ENCODE measurements at places on chromosomes 6 and 20.
A peak's percentile ranks its signal among the peaks of the same experiment; 100 is the strongest.

DNA sequence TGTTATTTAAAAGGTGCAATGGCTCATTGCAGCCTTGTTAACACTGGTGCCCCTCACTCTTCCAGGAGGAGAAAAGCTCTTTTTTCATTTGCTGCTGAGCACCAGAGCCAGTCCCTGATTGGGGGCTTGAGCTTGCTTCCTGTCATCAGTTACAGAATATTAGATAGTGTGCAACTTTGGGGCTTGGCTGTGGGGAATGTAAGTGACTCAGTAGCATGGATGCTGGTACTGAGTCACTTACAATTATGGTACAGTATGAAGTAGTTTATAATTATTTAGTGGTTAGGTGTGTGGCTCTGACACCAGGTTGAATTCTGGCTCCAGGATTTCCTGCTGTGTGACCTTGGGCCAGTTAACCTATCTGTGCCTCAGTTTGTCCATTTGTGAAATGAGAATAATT lies 37.6 kb downstream of the ANKS1A start:
- DNase-seq: no peak

- no peak for DNase-seq
These were observed 5.4 kb upstream of the KCNQ5 start for GRCh38 chr6:72616406-72617015.

DNA sequence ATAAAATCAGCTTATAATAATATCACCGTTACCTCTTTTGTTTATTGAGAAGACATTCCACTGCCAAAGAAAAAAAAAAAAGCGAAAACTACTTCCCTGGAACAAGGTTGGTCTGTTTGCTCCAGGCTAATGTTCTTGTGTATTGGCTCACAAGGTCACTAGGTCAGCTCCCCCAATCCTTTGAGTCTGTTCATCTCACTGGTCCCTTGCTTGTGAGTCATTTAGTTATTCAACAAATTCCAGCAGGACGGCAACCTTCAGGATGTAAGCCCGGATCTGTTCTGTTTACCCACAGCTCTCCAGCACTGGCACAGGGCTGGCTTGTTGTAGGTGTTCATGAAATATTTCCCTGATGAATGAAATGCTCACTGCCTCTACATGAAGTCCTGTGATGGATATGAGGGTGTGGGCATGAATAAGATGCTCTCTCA lies 3.3 kb downstream of the ARHGAP40 start:
- peak; percentile 100 for DNase-seq

DNA sequence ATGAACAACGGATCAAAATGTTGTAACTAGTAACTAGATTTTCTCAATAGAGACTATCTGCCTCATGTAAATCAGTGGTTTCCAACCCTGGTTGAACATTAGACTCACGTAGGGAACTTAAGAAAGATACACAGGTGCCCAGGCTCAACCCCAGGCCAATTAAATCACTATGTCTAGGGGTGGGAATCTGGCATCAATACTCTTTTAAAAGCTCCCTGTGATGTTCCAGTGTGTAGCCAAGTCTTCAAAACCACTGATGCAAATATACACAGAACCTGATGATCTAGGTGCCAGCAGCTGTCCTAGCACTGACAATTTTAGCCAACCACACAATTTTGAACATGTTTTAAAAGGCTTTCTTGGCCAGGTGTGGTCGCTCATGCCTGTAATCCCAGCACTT lies 128.7 kb downstream of the TBC1D32 start:
- DNase-seq: no peak

DNA sequence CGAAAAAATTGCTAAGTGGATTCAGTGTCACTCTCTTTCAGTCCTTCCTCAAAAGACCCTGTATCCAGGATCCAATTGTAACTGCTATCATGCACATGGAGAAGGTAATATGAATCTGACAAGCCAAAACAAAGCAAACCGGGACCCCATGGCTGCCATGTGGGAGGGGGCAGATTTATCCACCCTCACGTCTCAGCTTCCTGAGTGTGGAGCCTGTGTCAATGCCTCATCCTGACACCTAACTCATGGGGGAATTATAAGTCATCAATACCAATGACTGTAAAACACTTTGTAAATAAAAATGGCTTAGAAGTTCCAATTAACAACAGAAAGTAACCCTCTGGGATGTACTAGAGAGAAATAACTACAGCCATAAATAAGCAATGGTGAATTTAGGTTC lies 174.1 kb upstream of the MCHR2 start:
- no peak for DNase-seq

GRCh38 chr20:63819224-63819921 lies 11.7 kb downstream of the ZBTB46 start:
- DNase-seq: no peak

DNA sequence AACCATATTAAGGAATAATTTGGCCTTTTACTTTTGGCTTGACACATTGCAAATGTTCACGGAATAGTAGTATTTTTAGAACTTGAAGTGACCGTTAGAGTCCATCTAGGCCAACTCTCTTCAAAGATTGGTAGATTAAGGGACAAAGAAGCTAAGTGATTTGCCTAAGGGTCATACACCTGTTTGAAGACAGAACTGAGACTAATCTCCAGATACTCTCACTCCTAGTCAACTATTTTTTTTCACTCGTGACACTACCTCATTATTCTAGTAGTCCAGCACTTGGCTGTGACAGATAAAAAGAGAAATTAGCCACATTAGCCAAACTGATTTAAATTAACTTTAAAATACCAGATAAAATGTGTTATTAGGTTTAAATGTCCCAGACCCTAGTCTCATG lies 10.6 kb downstream of the ACSS2 start:
- no peak for DNase-seq

GRCh38 chr6:113188962-113189361 lies 668.2 kb upstream of the MARCKS start:
- DNase-seq: no peak

DNA sequence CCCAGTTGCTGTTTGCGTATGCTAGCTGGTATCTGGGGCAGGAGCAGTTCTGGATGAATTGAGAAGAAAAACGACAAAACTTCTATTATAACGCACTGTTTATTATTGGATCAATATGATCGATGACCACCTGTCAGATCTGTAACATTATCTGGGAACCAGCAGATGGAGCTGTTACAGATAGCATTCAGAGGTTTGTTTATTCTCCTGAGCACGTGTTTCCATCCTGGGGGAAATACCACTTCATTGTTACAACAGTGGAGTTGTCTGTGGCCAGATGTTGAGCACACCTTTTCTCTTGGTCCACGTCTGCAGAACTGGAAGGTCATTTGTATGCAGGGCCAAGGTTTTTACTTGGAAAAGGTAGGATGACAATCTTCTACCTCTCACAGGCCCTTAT lies 16.0 kb upstream of the NKX2-2 start:
- no peak for DNase-seq

- DNase-seq: no peak
These were observed 355.8 kb upstream of the SASH1 start for GRCh38 chr6:147986846-147987245.

GRCh38 chr6:76518443-76518842 lies 446.0 kb upstream of the IMPG1 start:
- no peak for DNase-seq

GRCh38 chr6:45462190-45463134 lies 84.7 kb upstream of the SUPT3H start:
- DNase-seq: no peak

- DNase-seq: no peak
These were observed 282.1 kb downstream of the THBS2 start for GRCh38 chr6:168971549-168971948.

DNA sequence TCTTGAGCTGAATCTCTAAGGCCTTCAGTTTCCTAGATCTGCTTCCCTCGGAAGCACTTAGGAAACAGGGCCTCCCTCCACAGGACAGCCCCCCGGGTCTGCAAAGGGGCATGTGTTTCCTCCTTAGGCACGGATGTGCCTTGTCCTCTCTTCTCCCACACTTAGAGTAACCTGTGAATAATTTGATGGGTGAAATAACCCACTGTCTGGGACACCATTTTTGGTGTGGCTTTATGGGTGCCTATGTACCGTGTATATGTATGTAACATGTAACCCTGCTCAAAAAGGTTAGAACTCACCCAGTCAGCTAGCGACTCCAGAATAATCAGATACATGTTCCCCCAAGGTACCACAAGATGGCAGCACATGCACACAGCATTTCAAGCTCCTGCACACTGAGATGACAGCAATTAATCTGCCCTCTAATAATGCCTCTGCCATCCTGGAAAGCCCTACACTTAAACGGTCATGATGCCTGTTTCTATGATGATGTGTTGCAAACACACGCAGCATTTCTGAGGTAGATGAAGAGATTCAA lies 212.0 kb upstream of the PROKR2 start:
- DNase-seq: peak; percentile 87
